ENCODE measurements at places on chromosomes 3 and 15.

DNA sequence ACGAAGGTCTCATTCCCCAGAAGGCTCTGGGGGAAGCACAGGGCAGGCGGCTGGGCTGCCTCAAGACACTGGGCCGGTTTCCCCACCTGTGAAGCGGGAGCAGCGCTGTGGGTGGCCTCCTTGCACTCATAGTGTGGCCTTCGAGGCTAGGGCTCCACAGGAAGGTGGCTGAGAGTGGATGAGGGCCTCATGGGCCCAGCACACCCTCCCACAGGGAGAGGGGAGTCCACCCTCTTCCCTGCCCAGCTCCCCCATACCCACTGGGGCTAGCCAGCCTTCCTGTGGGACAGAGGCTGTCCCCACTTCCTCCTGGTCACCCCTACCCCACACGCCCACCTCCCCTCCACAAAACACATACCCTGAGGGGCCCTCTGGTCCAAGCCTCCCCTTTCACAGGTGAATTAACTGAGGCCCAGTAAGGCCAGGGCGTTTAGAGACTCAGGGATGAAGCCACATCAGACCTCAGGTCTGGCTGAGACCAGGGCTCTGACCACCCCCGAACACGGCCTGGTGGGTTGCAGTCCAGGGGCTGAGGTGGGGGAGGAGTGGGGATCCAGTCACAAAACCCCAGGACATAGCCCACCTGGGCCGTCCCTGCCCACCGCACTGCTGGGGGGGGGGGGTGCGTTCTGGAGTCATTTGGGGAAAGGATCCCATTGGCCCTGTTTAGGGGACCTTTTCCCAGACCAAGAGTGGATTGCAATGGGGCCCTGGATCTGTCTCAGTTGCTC is 1.1 kb downstream of the ANPEP start:
- DNase-seq, result no peak

DNA sequence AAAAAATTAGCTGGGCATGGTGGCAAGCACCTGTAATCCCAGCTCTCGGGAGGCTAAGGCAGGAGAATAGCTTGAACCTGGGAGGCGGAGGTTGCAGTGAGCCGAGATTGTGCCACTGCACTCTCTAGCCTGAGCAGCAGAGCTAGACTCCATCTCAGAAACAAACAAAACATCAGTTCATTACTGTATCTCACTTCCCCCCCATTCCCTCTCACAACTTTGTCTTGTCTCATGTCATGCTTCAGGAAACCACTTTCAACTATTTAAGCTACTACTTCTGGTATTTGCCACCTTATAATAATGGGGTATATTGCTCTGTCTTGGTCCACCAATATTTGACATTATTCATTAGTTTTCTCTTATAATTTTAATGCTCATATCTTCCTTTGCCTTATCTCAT is 26.2 kb downstream of the PIK3CA start:
- no peak for DNase-seq

- DNase-seq, result no peak
These were observed 27.8 kb upstream of the POLG start for GRCh38 chr15:89362203-89363101.

DNA sequence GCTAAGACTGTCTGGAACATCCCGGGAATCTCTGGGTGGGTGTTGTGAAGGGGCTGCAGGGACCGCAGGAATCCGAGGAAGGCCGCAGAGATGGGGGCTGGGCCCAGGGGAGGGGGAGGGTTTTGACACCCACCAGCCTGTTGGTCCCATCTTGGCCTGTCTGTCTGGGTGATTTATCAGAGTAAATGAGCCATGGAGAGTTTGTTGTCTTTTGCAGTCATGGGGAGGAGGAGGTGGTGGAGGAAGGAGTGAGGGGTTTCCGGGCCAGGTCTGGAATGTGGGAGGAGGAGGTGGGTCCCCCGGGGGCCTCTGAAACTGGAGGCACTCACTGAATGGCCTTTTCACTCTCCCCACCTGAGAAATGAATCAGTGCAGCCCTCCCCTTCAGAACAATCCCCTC is 11.5 kb downstream of the SEMA3F start:
- DNase-seq, result no peak

Data from DMS153 (cell line).